ENCODE measurements at places on chromosomes 12 and 14.

GRCh38 chr12:57470970-57471656 lies 8.6 kb downstream of the ARHGAP9 start:
- DNase-seq = no peak

DNA sequence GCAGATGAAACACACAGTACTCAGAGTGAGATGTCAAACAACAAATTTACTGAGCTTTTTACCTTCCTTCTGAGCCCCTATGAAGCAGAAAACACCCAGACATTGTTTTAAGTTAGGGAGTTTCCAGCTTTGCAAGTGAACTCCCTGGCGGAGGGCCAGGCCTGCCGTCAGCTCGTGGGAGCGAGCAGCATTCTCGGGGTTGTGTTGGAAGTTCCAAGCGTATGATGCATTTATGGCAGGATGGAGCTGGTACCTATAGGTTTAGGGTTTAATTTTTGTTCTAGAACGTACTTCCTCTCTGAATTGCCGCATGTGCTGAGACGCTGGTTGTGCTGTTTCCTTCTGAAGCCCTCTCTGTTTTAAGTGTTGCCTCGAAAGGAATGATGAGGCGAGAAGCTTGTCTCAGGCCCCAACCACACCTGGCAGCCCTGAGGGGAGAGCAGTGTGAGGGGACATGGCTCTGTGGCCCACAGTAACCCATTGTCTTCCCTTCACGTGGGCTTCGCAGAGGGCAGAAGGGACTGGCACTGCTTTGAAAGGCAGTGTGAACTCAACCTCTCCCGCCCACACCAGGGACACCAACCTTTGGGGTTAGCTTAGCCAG lies 76.6 kb downstream of the SSPN start:
- no peak for DNase-seq

DNA sequence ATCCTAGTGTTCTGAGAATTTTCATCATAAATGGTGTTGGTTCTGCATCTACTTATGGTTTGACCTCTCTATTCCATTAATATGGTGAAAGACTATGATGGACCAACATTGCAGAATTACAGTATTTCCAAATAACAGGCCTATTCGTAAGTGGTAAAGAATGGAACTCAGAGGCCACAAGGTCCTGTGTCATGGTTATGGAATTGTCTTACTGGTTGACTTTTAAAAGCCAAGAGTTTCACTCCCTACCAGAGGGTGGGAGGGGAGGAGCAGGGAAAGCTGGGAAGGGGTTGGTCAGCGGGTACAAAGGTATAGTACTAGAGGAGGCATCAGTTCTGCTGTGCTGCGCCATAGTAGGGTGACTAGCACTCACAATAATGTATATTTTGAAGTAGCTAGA lies 153.4 kb downstream of the TMEM132D start:
- DNase-seq = no peak

DNA sequence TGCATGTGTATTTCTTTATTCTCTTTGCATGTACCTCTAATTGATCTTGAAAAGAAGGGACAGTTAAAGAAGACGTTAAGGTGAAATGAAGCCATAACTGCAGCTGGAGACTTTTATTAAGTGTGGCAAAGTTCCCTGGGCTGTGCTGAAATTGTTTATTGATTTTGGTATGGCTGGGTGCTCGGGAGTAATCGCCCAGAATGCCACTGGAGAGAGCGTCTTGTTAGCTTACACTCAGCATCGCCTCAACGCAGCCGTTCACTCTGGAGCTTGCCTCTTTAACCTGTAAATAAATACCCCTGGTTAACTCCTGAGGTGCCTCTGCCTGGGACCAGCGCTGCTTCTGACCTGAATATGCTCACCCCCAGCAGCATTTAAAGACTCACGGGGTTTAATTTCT lies 98.6 kb downstream of the GPATCH2L start:
- DNase-seq = no peak

GRCh38 chr12:46267575-46267824 lies 1.3 kb downstream of the SLC38A1 start:
- no peak for DNase-seq

- no peak for DNase-seq
Observed at GRCh38 chr14:103856105-103856504, 8.7 kb upstream of the PPP1R13B start.

DNA sequence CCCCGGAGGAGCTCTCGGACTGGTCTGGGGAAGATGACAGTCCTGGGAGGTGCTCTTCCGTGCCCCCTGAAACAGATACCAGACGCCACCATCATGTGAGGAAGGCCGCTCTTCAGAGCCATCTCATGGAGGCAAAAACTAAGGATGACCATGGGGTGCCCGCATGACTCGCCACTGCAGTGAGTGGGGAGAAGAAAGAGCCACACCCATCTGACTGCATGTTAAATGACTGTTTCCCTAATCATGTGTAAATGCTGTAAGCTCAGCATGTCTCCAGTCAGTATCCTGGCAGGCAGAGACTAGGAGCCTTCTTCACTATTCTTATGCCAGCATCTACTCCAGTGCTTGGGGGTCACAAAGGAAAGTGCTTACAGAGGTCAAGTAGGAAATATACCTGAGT lies 4.0 kb downstream of the STON2 start:
- DNase-seq = no peak

- DNase-seq = no peak
Observed at GRCh38 chr12:65022960-65023359, 98.1 kb downstream of the WIF1 start.

DNA sequence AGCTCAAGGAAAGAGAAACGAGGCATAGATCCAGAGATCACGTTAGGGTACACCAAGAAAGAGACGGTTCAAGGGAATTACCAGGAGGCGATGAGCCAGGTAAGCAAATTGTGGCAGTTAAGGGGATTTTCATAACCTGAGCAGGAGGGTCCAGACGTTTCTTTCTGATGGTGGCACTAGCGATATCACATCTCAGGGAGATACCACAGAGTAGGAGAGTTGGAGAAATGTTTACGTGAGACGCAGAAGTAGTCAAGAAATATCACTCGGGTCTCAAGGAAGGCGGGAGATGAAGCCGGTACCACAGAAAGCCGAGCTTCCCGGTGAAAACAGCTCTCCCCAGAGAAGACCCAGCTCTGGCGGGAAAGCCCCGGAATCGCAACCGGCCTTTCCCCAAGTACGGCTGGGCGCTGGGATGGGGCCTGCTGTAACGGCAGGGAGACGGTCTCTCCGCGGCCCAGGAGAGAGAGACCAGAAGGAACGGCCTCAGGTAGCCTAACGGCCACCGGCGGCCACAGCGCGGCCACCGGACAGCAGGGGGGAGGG lies 485 bp downstream of the SENP1 start:
- DNase-seq = no peak

DNA sequence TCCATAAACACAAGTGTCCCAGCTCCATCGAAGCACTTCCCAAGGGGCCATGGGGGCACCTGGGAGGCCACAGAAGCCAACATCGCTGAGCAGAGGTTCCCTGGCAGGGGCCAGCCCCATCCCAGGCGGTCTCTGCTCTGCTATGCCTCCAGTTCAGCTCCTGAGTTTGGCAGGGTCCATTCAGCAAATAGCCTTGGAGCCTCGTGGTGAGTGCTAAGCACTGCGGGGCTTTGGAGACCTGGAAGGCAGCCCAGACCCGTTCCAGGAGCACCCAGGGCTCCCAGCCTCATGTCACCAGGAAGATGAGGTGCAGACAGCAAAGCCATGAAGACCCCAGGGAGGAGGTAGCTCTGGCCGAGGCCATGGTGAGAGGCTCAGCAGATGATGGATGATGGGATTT lies 109.5 kb downstream of the LGMN start:
- DNase-seq = no peak

- DNase-seq = no peak
Observed at GRCh38 chr12:20350026-20350425, 18.3 kb upstream of the PDE3A start.

GRCh38 chr12:100567945-100568344 lies 5.5 kb upstream of the GAS2L3 start:
- no peak for DNase-seq

- no peak for DNase-seq
Observed at GRCh38 chr12:68628698-68629097, 18.0 kb downstream of the RAP1B start.

- DNase-seq = no peak
Observed at GRCh38 chr12:45124485-45125155, 73.7 kb upstream of the DBX2 start.

DNA sequence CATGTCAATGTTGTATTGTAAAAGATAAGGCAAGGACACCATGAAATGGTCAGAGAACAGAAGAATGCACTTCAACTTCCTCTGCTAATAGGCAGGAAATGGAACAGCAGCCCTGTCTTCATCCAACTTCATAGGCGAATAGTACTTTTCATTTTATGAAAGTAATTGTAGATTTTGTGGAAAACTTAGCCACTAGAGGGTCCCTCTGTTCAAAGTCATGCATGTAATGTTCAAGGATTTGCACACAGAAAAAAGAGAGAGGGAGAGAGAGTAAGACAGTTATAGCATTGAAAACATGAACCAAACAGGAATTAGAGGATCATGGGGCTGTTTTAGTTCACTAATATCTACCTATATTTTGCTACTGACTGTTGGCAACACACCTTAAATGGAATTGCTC lies 172.2 kb downstream of the FLRT2 start:
- no peak for DNase-seq

DNA sequence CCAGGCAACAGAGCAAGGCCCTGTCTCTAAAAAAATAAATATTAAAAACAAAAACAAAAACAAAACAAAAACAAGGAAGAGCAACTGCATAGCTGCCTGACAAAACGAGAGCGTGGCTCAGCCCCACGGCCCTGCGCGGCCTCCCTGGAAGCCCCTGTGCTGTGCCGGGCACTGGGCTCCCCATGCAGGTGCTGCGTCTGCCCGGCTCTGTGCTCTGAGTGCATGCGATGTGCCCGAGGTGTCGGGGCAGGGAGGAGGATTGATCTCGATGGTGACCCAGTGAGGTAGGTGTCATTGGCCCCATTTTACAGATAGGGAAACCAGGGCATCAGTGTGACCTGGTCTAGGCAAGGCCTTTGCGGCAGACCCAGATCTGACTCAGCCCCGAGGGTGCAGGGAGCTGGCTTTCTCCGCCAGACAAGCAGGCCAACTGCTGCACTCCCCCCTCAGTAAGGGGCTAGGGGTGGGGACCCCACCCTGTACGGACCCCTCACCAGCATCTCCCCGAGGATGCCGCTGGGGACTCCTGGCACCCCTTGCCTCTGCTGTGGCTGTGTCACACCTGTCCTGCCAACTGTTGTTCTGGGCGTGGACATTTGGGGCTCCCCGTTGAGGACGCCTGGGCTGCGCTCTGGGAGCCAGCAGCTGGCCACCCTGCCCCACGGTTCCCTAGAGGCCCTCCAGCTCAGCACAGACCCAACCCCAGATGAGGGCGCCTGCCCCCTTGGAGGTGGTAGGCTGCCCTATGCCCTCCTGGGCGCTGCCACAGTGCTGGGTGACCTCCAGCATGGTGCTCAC lies 15.3 kb downstream of the GPR132 start:
- no peak for DNase-seq

DNA sequence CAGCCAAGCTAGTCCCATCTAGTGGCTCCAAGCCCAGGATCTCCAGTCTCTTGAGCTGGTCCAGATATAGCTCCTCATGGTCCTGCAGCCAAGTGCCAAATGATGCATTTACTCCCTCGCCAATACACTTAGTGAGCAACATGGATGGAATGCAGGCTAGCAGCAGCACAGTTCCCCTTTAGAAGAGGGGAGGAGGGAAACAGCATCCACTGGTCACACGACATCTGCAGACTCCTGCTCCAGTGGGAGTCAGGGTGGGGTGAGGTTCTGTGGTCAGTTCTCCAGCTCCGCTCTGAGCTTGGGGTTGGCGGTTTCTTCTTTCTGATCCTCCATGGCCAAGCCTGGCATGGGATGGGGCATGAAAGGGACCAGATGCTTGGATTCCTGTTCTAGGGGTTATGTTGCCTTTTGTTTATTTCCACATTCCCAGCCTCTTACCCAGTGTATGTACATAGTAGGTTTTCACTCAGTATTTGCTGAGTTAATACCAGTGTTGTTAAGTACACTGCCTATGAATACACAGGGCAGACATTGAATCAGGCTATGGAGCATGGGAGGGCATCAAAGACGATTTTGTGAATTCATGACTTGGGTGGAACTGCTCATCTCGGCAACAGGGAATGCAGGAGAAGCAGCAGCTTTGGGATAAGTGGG lies 57.3 kb downstream of the GALNT16 start:
- no peak for DNase-seq

DNA sequence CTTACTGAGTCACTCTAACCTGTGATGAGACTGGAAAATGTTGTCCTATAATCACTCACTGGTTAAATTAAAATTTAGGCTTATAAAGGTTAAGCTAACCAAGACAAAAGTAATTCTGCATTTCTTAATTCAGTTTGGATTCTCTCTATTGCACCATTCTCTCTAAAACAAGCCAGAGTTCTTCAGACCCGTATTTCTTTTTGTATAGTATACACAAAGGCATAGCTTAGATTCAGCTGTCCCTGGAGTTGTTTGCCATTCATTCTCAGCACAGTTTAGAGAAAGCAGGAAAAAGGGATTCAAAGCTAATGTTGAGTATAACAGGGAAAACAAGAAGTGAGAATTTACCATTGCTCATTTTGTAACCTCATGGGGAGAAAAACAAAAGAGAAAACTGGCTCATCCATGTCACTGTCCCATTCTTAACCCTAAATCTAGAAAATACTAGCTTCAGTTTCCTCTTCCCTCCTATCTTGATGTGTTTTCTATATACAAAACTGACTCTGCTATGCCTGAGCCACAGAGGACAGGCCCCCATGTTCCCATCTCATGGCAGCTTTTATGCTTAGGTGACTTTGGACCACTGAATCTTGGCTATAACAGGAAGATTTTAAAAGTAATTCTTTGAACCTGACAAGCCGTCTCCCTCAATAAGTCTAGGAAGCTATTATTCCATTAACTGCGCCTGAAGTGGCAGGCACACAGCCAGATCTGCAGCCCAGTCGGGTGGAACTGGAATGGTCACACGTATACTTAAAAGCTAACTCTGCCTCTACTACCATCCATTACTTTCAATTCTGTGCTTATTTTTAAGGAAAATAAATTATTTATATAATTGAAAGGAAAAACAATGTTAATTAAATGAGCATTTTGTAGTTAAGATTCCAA lies 7.0 kb downstream of the AREL1 start:
- DNase-seq = no peak

DNA sequence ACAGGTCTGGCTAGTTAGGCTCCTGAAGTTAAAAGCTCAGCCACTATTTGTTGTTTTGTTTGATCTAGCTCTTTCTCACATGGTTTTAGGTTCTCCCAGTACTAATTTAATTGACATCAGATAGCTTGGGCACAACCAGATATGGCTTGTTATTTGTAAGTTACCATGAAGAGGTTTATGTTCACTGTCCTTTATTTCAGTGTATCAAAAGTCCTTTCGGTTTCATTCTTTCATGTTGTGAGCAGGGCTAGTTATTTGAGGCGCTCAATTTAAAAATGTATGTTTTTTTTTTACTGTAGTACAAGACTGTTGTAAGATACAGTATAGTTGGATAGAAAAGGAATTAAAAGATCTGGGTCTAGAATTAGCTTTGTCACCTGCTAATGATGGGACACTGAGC lies 7.0 kb downstream of the GPX2 start:
- no peak for DNase-seq

GRCh38 chr12:106152334-106152733 lies 13.6 kb upstream of the NUAK1 start:
- peak; percentile 63 for DNase-seq

All from NCI-H187 treated with DMSO at 0.1 percent for 48 hours (cell line).